Activated CD4-positive, alpha-beta memory T cell treated with anti-CD3 and anti-CD28 coated beads, Interleukin-2, amount 10 ng/mL, durations not matched to agents 7 days and 5 days (primary cell): ENCODE measurements at places on chromosomes 1 and 21.

GRCh38 chr1:205152505-205152904, 30.7 kb upstream of the RBBP5 start:
- no peak overlapping the region for H3K27ac ChIP-seq
- peaks cover 43% of the 10 kb centered on the region for H3K36me3 ChIP-seq
- no peak for DNase-seq
- H3K4me3 ChIP-seq = no peak overlapping the region
- H3K4me1 ChIP-seq = no peaks in the 10 kb centered on the region

GRCh38 chr1:245917403-245917802, 589.7 kb downstream of the SMYD3 start:
- no peaks in the 10 kb centered on the region for H3K4me1 ChIP-seq
- no peak overlapping the region for H3K27ac ChIP-seq
- no peak for DNase-seq
- H3K27me3 ChIP-seq = no peaks in the 10 kb centered on the region
- H3K36me3 ChIP-seq = peaks cover 6% of the 10 kb centered on the region

- no peak overlapping the region for H3K4me3 ChIP-seq
- H3K36me3 ChIP-seq = peaks cover 4% of the 10 kb centered on the region
- DNase-seq = no peak
Measured at GRCh38 chr1:234960722-234961455, 167.7 kb downstream of the TOMM20 start.

DNA sequence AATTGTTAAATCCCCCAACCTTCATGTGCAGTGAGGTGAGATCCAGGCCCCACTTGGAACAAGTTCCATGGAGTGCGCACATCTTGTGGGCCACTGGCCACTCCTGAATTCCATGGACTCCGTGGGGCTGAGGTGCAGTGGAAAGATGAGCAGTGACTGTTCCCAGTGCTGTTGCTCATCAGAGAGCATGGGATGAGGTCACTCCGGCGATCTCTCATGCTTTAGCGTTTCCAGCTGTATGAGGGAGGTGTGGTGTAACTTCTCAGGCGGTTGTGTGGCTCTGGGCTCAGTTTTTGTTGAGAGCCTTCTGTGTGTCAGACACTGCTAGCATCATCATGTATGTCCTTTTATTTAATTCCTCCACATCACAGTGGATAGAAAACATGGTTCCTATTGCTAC, 96.2 kb downstream of the GALNT2 start:
- H3K4me1 ChIP-seq = peaks cover 4% of the 10 kb centered on the region
- H3K27ac ChIP-seq = no peak overlapping the region
- H3K27me3 ChIP-seq = no peaks in the 10 kb centered on the region
- no peak overlapping the region for H3K4me3 ChIP-seq
- H3K36me3 ChIP-seq = no peaks in the 10 kb centered on the region

- H3K4me1 ChIP-seq = peaks cover 6% of the 10 kb centered on the region
- H3K27me3 ChIP-seq = peaks cover 9% of the 10 kb centered on the region
- H3K27ac ChIP-seq = no peak overlapping the region
Measured at GRCh38 chr21:46057710-46058241, 40.1 kb upstream of the COL6A2 start.

GRCh38 chr1:70887936-70888335, 159.7 kb downstream of the PTGER3 start:
- H3K4me3 ChIP-seq = no peak overlapping the region
- H3K4me1 ChIP-seq = no peaks in the 10 kb centered on the region
- H3K27me3 ChIP-seq = no peaks in the 10 kb centered on the region
- H3K36me3 ChIP-seq = no peaks in the 10 kb centered on the region
- no peak overlapping the region for H3K27ac ChIP-seq

- H3K27me3 ChIP-seq = no peaks in the 10 kb centered on the region
- no peaks in the 10 kb centered on the region for H3K4me1 ChIP-seq
- no peak for DNase-seq
- H3K4me3 ChIP-seq = no peak overlapping the region
- H3K36me3 ChIP-seq = no peaks in the 10 kb centered on the region
Measured at GRCh38 chr21:31862078-31862477, 10.7 kb upstream of the HUNK start.

DNA sequence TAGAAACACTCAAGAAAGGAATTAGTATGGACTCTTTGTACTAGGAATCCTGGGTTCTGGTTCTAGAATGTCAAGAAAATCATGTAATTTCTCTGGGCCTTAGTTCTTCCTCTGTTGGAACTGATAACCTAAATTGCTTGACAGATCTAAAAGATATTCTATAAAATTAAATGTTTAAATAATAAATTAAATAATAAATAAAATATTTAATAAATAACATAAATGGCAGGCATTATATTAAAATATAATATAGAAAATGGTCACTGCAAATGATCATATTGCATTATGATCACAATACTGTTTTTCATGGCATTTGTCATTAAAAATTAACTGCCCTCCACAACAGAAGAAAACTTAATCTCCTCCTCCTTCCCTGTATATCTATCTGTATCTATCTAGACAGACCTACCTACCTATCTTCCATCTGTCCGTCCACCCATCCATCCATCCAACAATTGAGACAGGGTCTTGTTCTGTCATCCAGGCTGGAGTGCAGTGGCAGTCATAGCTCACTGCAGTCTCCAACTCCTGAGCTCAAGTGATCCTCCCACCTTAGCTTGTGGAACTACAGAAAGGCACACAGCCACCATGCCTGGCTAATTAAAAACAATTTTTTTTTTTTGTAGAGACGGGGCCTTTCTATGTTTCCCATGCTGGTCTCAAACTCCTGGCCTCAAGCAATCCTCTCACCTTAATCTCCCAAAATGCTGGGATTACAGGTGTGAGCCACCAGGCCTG, 16.4 kb downstream of the NUCKS1 start:
- no peak overlapping the region for H3K27ac ChIP-seq
- peaks cover 26% of the 10 kb centered on the region for H3K36me3 ChIP-seq
- peaks cover 26% of the 10 kb centered on the region for H3K4me1 ChIP-seq
- no peaks in the 10 kb centered on the region for H3K27me3 ChIP-seq

- H3K27me3 ChIP-seq = peaks cover 2% of the 10 kb centered on the region
- no peak overlapping the region for H3K27ac ChIP-seq
- DNase-seq = no peak
- no peaks in the 10 kb centered on the region for H3K36me3 ChIP-seq
Measured at GRCh38 chr1:30186586-30186985, 536.8 kb downstream of the MATN1 start.

DNA sequence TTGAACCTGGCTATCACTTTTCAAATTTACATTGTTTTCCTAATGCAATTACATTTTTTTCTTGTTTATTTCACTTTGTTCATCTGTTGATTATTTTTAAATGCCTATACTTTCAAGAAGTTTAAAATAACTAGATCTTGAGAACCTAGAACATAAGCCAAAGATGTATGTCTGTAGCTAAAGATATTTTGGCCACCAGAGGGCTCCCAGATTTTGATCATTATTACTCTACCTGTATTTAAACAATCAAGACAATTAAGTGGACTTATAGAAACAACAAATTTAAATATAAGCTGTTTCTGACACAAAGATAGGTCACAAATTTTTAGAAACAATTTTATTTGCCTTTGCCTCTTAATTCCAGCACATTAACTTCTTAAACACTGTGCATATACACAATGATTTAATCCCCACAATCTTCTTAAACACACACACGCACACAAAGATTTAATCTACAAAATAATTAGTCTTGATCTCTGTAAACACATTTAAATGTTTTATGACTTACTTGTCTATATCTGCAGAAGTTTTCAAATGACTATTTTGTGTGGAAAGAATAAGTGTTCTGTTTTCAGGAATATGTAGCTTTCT, 380.0 kb downstream of the DSCAM start:
- no peaks in the 10 kb centered on the region for H3K27me3 ChIP-seq
- no peaks in the 10 kb centered on the region for H3K36me3 ChIP-seq
- DNase-seq = no peak
- no peak overlapping the region for H3K4me3 ChIP-seq
- no peaks in the 10 kb centered on the region for H3K4me1 ChIP-seq
- no peak overlapping the region for H3K27ac ChIP-seq

GRCh38 chr1:244210884-244211558, 159.9 kb downstream of the ZBTB18 start:
- no peaks in the 10 kb centered on the region for H3K4me1 ChIP-seq
- H3K36me3 ChIP-seq = no peaks in the 10 kb centered on the region
- no peak overlapping the region for H3K4me3 ChIP-seq
- peaks cover 6% of the 10 kb centered on the region for H3K27me3 ChIP-seq
